ENCODE measurements at places on chromosomes 16 and 17.

DNA sequence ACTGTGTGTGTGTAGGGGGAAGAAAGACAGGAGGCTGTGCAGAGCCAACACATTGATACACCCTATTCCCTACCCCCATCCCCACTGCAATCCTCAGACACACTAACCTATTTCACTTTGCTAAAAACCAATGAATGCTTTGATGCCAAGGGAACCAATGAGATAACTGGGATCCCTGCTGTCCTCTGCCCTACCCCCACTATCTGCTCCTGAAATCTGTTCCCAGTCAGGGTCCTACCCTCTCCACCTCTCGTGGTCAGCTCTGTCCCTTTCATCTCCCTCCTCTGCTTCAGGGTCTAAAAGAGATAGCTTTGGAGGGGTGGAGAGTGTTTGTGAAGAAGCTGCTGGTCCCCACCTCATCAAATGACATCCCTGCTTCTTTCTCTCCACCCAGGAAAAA, 19.1 kb upstream of the SP6 start:
- DNase-seq, result no peak

- DNase-seq, result no peak
These were observed at the start of gene CD300C for GRCh38 chr17:74545843-74546230. TSS of gene CD300C (minus strand) at chr17:74546115. CDS start at chr17:74545782, 333 bp downstream.

- DNase-seq, result no peak
These were observed 22.1 kb downstream of the CNTNAP1 start for GRCh38 chr17:42704490-42704836.

GRCh38 chr16:54540525-54541180, 254.1 kb upstream of the IRX3 start:
- no peak for DNase-seq

DNA sequence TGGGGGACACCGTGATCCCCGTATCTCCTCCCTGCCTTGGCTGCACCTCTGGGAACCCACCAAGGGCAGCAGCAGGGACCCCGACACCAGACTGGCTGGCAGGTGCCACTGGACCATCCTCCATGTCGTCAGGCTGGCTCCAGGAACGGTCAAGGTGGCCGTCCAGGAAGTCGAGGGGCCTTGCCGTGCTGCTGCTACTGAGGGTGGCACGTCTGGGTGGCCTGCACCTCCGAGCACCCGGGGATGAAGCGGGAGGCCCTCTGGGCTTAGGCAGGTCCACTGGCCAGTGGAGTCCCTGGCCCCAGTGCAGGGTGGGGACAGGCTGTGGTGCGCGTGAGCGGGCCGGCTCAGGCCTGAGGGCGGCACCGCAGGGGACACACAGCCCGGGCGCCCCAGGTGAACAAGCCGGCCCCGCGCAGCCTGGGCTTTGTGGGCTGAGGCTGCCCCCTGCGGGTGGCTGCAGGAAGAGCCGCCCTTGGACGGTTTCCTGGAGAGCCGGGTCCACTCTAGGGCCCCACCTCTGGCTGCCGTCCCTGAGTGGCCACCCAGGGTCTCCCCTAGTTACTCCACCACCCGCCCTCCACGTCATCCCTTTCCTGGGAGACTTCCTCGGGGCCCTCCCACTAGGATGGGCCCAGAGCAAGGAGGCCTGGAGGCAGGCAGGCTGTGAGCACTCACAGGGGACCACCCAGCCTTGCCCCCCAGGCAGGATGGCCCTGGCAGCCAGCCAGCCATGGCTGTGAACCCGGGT, 42.8 kb upstream of the ZC3H18 start:
- no peak for DNase-seq

DNA sequence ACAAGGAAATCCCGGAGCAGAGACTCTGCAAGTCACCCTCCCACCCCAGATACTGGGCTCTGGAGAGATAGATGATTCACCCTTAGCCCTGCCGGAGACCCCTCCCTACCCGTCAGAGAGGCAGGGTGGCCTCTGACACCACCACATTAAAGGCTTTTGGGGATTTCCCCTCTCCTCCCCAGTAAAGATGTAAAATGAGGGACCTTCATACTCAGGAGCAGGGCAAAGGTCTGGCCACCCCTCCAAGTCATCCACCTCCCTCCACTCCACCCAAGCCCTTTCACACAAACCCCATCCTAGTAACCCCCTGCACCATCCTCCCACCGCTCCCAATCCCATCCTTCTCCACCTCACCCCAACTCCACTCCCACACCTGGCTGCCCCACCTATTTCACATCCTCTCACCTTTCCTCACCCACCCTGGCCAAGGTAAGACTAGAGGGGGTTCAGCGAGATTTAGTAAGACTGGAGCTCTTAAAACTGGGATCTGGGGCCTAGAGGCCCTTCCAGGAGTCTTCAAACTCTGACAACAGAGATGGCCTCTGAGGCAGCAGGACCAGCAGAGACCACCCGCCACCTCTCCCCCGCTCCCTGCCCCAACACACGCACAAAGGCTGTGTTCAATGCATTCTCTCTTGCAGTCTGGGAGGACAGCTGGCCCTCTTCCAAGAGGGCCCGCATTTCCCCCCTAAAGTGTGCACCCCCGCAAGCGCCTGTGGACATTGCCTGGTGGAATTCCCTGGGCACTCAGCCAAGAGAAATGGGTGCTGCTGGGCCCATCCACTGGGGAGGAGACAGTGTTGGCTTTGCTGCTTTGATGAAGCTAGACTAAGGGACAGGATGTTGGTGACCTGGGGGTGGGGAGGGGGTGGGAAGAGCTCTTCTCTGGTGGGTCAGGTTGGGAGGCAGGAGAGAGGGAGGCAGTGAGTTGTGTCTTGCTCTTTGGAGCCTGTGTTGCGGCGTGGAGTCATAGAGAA, 1.1 kb downstream of the ABAT start:
- DNase-seq, result no peak

DNA sequence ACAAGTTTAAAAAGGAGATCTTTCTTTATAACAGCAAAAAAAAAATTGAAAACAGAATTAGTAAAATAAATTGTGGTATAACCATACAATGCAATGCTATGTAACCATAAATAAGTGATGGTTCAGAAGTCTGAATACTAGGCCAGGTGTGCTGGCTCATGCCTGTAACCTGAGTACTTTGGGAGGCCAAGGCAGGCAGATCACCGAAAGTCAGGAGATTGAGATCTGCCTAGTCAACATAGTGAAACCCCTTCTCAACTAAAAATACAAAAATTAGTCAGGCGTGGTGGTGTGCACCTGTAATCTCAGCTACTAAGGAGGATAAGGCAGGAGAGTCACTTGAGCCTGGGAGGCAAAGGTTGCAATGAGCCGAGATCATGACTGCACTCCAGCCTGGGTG, 34.6 kb downstream of the CCT6B start:
- no peak for DNase-seq

DNA sequence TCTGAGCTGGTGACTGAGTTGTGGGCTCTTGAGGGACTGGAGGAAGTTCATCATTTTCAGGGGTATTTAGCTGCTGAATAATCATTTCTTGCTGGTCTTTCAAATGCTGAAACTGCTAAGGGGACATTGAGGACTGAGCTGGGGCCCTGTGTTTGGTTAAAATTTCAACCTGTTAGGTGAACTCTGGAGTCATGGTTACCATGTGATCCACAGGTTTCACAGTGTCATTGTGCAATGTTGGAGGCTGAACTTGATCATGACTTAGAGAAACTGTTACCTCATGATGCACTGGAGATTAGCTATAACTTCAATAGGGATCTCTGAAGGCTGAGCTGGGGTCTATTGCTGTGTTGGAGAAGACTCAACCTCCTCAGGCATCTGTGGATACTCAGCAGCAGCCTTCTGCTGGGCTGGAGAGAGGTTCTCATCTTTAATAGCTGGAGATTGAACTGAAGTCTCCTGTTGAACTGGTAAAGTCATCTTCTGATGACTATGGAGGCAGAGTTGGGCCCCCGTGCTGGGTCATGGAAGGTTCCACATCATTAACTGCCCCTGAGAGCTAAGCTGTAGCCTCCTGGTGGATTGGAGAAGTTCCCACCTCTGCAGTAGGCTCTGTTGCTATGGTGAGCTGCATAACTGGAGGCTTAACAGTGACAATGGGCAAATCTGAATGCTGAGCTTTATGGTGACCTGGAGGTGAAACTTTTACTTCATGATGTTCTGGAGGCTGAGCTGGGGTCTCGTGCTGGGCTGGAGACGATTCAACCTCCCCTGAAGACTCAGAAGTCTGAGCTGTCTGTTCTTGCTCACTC, 15.2 kb downstream of the RDM1 start:
- DNase-seq, result no peak

GRCh38 chr17:76884995-76885893, 17.0 kb downstream of the MGAT5B start:
- no peak for DNase-seq

GRCh38 chr17:77036841-77037381, 103.9 kb upstream of the SEC14L1 start:
- no peak for DNase-seq

DNA sequence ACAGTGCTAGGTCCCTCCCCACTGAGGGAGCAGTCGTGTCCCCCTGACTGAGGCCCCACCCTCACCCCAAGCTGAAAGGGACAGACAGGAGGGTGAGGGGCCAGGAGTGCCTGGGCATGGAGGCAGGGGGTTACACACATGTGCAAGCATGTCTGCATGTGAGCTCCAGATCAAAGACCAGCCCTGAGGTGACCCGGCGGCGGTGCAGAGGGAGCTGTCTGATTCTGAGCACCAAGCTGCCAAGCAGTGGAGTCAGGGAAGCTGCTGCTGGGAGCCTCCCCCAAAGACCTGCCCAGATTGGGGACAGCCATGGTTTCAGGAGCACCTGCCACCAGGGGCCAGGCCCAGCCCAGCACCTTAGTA, 5.5 kb downstream of the DLX3 start:
- DNase-seq, result no peak

GRCh38 chr16:491220-491919, 36.1 kb upstream of the CAPN15 start:
- DNase-seq, result no peak

DNA sequence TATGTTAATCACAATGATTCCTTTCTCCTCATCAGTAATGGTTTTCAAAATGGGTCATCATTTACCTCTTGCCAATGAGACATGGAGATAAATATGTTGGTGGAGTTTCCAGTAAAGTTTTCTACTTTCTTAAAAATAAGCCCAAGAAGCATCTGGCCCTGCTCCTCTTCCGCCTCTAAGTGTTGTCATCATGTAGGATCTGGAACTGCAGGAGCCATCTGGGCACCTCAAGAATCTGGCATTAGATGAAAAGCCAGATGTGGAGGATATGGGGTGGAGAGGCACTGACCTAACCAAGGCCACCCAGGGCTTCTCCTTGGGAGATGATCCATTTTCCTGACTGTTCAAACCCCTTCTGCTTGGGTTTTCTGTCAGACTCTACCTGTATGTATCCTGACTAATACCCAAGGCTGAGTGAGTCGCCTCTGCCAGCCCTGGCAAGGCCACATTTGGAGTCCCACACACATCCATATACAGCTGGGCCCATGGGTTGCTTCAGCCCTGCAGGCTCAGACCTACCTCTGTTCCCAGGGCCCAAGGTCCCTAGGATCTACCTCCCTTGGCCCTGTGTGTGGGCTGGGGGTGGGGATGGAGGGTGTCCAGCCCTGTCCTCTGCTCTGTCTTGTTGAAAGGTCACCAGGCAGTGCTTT, 24.6 kb downstream of the CCDC182 start:
- no peak for DNase-seq

DNA sequence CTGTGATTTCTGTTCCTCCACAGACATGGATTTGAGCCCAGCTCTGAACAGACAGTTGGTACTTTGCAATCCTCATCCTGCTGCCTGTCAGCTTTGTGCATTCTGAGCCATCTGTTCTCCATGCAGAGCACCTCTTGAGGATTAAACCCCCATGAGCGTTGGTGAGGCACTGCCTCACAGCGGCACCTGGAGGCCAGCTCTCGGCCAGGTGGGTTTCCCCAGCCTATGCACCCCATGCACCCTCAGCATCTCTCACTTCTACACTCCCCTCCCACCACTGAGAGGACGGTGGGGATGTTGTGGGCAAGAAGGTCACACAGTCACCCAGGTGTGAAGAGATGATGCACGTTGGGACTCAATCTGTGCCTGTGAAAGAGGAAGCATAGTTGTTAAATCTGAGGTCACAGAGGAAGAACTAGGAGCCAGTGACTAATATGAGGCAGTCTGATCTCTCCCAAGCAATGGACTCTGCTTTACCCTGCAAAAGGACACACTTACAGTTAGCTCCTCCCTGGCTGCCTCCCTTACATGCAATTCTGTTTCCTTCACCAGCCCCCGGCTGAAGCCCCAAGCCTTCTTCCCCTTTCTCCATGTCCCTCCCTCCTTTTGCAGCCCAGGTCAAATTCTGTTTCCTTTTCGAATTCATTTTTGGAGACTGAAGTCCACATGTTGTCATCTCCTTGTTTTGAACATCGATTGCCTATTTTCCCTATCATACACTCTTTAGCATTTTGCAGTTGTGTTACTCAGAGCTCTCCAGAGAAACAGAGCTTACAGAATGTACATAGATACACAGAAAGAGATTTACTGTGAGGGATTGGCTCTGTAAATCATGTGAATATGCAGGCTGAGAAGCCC, 58.5 kb downstream of the HS3ST3B1 start:
- DNase-seq, result no peak

DNA sequence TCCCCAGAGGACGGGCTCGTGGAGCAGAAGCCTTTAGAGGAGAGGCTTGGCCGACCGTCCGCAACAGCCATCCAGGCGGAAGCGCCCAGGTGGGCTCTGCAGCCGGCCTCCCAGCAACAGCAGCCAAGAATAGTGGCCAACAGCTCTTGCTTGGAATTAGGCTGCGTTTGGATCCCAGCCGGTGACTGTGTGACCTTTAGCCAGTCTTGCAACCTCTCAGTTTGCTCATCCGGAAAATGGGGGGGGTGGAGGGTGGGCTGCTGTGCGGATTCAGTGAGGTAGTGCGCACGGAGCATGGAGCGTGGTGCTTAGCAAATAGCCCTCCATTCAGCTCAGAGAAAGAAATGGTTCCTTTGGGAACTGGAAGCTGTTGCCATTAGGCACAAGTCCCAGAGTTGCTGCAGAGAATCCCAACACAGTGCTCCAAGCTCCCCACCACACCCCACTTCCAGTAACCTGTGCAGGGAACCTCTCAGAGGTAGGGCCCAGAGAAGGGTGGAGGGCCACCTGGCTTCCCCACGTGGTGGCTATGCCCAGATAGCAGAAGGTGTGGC, 46.7 kb downstream of the RTN4RL1 start:
- no peak for DNase-seq

- peak; percentile 61 for DNase-seq
These were observed 29.7 kb downstream of the DCAKD start for GRCh38 chr17:45021607-45022287.

DNA sequence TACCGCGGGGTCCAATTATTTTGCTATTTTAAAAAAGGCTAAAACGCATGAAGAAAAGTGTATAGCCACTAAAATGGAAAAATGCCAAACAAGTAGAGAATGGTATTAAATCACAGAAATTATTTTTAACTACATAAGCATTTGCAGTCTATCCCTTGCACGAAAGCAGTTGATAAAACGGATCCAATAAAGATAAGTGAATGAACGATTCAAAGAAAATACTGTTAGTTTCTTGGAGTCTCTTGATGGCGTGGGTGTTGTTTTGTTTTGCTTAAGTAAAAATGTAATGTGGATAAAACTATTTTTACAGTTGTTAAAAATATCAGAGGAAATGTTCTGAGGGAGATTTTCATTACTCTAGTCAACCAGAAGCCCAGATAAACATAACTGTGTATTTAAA, 9.3 kb downstream of the HS3ST3A1 start:
- no peak for DNase-seq

Measured in NCI-H1048 (cell line).